ENCODE measurements at places on chromosomes 3 and 15. TPM values are rescaled to one million over a fixed set of nuclear protein-coding genes. Genes with fewer than 3 reads are reported as not detected.

Gene ZNF501
- 14.3 TPM for total RNA-seq

Gene CP
- 1.9 TPM for total RNA-seq

DNA sequence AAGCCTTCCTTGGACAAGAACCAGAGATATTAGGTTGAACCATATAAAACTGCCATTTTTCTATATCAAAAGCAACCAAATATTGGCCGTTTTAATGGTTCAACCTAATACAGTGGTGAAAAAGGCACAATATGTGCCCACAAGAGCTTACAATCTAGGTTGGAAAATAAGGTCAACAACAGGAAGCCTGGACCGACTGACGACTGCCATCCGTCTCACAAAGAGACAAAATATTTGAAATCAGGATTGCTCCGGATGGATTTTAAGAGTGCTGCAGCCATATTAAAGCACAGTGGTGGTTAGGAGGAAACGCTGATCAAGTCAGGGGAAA, 1.4 kb downstream of the AHSG start:
- DNase-seq = no peak

- peak; percentile 64 for DNase-seq
Observed at GRCh38 chr15:100350434-100351226, 8.9 kb upstream of the ADAMTS17 start.

Gene FAM227B
- 19.9 TPM for total RNA-seq

Gene STRA6
- total RNA-seq = 21.9 TPM

- no peak for DNase-seq
Observed at GRCh38 chr3:6435951-6436350, 425.0 kb upstream of the GRM7 start.

DNA sequence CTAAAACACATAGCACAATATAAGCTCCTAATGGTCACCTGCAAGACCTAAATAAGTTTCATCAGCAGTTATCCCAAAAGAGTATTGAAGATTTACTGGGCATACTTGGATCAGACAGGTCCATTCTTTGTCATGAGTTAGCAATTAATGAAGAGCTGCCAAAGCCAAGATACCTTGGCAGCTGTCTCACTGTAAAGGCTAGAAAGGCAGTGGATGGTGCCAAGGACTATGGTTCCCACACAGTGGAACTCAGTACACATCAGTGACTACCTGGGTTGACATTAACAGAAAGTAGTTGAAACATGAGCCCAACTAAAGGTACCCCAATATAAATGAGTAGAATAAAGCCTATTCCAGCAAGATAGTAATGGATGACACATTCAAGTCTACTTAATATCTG, 41.1 kb upstream of the TMCO5A start:
- DNase-seq = no peak

GRCh38 chr3:95442766-95443165, 1371.6 kb upstream of the EPHA6 start:
- no peak for DNase-seq

DNA sequence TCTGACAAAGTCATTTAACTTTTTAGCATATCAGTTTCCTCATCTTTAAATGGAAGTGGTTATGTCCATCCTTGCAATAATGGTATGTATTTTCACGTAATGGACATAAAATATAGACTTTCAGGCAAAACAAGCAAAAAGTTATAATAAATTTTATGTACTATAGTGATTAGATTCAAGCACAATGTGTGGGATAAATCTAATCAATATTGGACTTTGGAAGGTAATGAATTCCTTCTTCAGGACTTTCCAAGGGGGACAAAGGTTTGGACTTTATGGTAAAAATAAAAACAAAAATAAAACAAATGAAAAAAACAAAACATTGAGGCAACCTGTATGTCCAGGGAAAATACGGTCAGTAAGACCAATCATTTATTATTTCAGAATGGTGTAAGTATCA, 357.7 kb downstream of the ROBO1 start:
- no peak for DNase-seq

DNA sequence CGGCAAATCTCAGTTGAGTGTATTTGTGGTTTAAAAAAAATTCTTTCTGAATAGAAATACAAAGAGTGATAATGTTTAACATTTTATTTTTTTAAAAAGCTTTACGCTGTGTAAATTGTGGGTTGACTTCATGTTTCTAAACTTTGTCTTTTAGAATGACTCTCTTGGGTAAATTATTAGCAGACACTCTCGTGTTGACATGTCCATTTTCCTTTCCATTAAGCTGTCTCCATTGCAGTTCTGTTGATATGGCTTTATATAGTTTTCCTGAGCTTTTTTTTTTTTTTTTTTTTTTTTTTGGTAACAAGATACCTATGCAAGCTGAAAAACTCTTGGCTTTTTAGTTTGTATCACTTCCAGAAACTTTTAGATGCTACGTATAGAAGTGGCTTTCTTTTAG, 92.6 kb downstream of the IGF1R start:
- DNase-seq = no peak

- no peak for DNase-seq
Observed at GRCh38 chr3:172257648-172258400, 190.4 kb downstream of the GHSR start.

DNA sequence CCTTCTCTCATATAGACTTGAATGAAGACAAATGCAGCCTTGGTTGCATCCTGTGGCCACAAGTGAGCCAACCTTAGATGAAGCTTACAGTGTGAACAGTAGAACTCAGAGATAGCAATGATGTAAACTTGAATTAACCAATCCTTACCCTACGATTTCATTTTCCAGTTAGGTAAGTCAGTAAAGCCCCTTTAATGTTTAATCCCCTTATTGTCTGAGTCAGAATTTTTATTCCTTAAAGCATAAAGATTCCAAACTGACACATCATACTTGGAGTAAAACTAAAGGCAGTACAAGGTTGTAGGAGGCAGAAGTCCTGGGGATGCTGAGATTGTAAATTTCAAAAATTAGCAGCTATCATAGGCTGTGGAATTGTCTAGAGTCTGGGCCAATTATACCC, 507.8 kb upstream of the DPH6 start:
- no peak for DNase-seq

DNA sequence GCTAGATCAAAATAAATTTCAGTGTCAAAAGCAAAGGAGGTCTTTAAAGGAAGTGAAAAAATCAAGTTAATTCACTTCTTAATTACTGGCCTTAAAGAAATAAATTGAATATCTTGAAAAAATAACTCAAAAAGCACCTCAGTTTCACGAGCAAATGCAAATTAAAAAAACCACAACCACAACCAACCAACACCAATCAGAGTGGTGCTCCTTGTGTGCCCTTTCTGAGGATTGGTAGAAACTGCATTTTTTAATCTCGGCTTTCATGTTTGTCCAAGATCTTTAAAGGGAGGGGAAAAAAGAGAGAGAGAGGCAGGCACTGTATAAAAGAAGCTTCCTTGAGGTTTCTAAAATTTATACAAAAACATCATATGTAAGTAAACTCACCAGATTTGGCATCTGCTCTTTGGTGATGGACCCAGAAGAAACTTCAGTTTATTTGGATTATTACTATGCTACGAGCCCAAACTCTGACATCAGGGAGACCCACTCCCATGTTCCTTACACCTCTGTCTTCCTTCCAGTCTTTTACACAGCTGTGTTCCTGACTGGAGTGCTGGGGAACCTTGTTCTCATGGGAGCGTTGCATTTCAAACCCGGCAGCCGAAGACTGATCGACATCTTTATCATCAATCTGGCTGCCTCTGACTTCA, at the start of gene GPR15:
TSS of gene GPR15 (plus strand) at position 357 of the 653 bp plus-strand sequence. CDS start at position 413, 56 bp downstream.
- DNase-seq = no peak

Measured in urinary bladder (tissue), 4 donors.